ENCODE measurements at places on chromosomes 3 and 15. TPM values are rescaled to one million over a fixed set of nuclear protein-coding genes. Genes with fewer than 3 reads are reported as not detected.

GRCh38 chr3:63064209-63064755, 189.1 kb upstream of the CADPS start:
- no peak for DNase-seq

DNA sequence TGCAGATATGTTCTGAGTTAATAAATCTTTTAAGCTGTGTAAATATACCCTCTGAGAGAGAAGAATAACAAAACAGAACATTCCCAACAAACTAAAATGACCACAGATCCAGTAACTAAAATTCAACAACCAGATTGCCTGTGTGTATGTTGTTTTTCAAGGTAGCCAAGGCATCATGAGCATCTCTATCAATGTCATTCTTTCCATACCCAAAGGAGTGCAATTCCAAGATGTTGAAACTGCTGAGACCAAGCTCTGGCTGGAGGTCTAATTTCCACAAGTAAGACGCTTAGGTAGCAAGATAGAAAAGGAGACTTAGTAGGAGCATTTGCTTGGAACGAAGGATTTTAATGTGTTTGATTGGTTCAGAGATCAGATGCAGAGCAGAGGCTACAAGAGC, 276.3 kb downstream of the RBMS3 start:
- DNase-seq: no peak

DNA sequence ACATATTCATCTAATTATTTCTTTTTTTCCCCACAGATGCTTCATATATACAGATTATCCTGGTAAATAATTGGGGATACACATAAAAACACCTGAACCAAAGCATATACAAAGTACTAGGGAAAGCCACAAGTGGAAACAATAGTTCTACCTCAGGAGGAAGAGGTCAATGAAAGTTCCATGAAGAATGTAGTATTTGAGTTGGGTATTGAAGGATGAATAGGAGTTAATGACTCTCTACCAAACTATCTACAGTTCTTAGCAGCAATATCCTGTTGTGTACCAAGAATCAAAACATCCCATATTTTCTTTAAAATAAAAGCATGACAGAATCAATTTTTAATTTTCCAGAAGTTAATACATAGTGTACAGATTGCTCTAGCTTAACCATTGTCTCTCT, 78.9 kb downstream of the STAC start:
- no peak for DNase-seq

GRCh38 chr3:75300606-75301005, 363.5 kb upstream of the FRG2C start:
- DNase-seq: no peak

- no peak for DNase-seq
Measured at GRCh38 chr3:30702828-30703397, 96.5 kb downstream of the TGFBR2 start.

GRCh38 chr3:4813909-4814304, 165.3 kb upstream of the BHLHE40 start:
- DNase-seq: no peak

GRCh38 chr3:117063930-117064329, 354.4 kb downstream of the TUSC7 start:
- no peak for DNase-seq

GRCh38 chr3:179179979-179180759, 32.0 kb downstream of the PIK3CA start:
- no peak for DNase-seq

DNA sequence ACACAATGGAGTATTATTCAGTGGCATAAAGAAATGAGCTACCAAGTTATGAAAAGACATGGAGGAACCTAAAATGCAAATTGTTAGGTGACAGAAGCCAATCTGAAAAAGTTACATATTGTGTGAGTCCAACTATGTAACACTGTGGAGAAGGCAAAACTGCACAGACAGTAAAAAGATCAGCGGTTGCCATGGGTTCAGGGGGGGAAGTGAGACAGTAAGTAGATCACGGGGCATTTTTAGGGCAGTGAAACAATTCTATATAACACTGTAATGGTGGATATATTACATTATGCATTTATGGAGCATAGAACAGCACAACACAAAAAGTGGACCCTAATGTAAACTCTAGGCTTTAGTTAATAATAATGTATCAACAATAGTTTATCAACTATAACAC, 17.6 kb downstream of the CBLB start:
- no peak for DNase-seq

DNA sequence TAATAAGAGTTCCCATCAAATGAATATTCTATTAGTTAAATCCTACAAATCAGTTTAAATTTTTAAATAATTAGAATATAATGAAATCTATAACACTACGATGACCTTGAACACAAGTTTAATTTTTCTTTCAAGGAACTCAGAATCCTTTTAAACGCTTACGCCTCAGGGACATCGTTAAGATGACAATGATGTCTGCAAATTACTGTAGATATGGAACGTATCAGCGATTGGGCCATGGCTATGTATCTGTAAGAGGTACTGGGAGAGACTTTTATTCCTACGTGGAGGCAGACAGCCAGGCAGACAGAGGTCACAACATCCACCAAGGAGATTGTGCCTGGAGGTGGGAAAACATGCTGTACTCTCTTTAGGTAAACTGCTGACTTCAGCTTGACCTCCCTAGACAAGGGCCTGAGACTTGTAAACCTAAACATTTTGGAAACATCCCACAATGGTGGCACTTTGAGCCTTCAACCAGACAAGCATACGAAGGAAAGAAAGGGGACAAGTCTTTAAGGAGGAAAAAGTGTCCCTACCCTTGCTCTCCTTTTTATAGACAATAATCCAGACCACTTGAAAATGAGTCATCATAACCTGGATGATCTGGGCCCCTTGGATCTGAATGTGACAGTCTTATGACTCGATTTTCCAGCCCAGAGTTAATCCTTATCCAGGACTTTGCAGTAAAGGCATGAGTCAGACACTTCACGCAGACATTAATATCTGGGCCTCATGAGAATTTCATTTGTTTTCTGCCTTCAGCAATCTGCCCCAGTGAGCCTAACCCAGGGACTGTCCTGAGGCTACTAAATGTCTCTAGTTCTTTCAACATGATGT, 6.8 kb upstream of the LDHAL6B start:
- peak; percentile 92 for DNase-seq

DNA sequence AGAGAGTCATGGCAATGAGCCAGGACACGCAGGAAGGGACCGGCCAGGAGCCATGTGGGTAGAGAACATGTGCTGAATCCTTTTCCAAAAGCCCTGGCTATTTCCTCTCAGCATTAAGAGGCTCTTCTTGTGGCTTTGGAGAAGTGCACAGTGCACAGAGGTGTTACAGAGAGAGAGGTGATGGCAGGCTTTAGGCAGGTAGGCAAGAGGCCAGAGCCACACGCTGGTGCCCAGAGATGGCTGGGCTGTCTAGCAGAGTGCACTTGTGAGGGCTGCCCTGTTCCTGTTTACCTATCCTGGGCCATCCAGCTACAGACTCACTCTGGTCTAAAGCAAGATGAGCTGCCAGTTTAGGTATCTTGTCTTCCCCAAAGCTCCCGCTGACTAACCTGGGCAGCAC, 402.6 kb downstream of the OCA2 start:
- DNase-seq: no peak

DNA sequence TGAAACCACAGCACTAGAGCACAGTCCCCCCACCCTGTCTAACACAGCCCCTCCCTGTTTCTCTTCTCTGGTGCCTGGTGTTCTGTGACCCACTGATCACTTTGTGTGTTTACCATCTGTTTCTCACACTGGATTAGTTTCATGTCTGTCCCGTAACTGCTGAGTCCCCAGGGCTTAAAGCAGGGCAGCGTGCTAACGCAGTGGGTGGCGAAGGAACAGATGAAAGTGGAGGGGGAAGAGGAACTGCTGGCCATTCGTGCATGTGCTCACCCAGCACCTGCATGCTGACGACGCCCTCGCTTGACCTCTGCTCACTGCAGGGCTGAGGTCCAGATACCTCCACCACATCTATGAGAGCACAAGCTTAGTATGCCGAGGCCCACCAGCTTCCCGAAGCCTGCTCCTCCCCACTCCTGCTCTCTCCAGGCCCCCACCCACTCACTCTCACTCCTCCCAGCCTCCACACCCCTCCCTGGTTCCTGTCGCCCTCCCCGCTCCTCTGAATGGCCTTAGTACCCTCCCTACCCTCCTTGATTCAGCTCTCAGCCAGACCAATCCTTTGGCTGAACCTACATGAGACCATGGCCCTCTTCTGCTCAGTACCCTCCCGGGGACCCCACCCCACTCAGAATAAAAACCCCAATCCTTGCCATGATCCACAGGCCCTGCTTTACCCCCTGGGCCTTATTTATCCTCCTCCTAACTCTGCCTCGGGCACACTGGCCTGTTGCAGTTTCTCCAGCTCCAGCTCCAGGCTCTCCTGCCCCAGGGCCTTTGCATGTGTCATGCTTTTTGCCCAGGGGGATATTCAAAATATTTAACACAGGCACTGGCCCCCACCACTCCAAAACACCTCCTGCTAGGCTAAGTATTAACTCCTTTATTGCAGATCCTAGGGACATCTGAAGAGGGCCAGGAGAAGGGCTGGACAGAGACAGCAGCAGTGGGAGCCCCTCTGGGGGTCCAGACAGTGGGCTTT, 15.1 kb upstream of the IQSEC1 start:
- peak; percentile 52 for DNase-seq

DNA sequence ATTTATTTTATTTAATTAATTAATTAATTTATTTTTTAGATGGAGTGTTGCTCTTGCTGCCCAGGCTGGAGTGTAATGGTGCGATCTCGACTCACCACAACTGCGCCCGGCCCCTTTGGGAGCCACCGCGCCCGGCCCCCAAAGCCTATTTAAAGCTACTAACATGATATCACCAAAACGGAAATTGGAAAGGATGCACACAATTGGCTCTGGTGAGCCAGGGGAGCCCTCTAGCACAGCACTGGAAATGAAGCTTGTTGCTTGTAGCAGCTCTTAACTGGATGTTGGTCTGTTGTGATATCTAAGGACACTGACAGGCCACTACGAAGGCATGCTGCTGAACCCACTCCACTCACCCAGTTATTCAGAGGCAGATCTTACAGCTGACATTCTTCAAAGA, 104.5 kb downstream of the IGF2BP2 start:
- DNase-seq: no peak

DNA sequence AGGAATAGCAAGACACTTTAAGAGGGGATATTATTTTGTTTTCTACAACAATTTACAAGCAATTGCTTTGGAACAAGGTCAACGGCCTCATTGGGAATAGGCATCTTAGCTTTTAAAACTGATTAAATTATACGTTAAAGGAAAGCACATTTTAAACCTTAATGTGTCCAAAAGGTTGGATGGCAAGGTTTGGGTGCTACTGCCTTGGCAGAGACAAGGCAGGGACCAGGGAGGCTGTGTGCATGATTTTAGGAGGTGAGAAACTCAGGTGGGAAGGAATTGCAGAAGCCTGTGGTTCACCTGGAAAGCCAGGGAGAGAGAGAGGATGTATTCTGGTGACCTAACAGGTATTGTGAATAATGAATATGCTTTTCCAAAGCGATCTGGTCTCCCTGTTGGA, 54.3 kb downstream of the TGFBR2 start:
- no peak for DNase-seq

DNA sequence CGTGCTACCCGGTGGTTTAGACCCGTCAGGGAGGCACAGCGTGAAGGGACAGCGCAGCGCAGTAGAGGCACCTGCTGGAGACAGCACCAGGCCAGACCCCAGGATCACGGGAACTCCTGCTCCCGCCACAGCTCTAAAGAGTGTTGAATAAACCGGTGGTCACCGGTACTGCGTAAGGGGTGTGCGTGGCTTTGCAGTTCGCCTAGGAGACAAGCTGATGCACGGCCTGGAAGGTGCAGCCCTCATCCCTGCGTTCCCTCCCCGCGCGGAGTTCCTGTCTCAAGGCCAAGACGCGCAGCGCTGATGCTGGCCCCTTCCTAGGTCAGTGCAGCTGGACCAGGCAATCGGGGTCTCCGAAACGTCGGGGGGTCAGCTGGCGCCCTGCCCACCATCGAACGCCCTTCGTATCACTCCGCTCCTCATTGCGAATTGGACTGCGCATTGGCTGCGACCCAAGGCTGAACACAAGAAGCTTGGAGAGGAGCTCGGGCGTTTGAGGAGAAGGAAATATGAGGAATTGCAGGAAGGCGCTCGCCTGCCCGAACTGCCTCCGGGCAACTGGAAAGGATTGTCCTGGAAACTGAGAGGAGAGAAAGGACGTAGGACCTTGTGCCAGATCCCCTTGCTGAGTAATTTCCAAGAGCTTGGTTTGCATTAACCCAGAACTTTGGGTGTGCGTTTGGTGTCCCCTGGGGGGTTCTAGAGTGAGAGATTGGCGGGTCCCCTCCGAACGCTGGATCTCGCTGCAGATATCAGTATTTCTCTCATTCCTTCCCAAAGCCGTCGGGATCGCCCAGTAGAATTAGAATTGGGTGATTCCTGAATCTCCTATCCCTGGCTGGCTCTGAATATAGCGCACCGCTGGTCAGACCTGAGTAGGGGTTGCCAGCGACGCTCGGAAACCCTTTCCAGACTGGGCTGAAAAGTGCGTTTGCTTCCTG, 2.3 kb upstream of the SOX14 start:
- DNase-seq: no peak

DNA sequence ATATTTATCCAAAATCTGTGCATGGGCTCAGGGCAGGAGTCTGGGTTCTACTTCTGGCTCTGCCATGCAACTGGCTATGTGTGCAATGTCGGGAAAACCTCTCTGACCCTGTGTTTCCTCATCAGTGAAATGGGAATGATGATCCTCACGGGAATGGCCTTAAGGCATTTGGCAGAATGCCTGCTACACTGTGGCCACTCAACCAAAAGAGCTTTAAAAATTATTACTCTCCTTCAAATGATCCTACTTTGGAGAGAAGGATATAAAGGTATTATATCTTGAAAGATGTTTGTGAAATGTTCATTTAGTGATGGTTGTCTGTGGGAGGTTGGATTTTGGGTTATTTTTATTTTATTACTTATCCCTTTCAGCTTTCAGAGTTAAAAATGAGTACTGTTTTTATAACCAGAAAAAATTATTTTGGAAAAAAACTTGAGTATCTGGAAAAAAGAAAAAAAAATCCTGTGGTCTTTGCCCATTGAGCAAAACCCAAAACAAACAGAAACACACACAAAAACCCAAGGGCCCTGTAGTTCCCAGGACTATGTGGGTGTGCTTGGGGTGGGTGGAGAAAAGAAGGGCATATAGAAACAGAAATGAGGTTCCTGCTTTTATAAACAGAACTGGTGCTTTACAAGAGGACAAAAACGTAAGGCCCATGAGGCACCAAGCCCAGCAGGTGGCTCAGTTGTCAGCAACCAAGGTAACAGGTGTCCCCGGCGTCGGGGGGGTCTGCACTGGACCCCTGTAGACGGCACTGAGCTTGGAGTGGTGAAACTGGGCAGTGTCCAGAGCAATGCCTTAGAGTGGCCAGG, 22.0 kb downstream of the RGMA start:
- DNase-seq: peak; percentile 4

GRCh38 chr15:49471733-49472132, 48.7 kb downstream of the FGF7 start:
- no peak for DNase-seq

The ILDR1 gene
- not detected for total RNA-seq

The SLC12A8 gene
- 24.9 TPM for total RNA-seq

The GCSAM gene
- not detected for total RNA-seq

The P4HTM gene
- 21.2 TPM for total RNA-seq

The SV2B gene
- not detected for total RNA-seq

The FAM43A gene
- 8.2 TPM for total RNA-seq

The APOD gene
- 0.17 TPM for total RNA-seq

The ARHGAP31 gene
- 4.7 TPM for total RNA-seq
